ENCODE measurements at places on chromosomes 4 and X.

GRCh38 chr4:33162122-33162521 lies 2442.0 kb downstream of the PCDH7 start:
- no peak for DNase-seq

DNA sequence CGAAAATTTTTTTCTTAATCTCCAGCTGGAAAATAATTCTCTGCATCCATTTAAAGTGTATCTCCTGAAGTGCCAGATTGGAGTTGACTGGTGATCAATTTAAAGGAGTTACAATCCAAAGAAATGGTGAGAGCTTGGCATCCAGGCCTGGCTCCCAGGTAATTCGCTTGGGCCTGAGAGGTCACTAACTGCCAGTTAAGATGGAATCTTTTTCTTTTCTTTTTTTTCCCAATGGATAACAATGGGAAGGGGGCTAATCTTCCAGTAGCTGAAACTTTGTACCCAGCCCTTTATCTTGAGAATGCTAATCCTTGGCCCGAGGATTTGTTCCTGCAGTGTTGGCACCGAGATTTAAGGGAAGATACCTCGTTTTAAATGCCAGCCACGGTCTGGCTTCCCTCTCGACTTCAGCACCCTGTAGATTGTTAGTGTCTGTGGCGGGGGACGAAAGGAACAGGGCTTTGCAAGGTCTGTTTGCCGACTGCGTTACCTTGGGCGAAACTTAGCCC lies 13.3 kb upstream of the PITX2 start:
- no peak for DNase-seq

GRCh38 chr4:962231-963208 lies 10.8 kb downstream of the DGKQ start:
- DNase-seq, result no peak

DNA sequence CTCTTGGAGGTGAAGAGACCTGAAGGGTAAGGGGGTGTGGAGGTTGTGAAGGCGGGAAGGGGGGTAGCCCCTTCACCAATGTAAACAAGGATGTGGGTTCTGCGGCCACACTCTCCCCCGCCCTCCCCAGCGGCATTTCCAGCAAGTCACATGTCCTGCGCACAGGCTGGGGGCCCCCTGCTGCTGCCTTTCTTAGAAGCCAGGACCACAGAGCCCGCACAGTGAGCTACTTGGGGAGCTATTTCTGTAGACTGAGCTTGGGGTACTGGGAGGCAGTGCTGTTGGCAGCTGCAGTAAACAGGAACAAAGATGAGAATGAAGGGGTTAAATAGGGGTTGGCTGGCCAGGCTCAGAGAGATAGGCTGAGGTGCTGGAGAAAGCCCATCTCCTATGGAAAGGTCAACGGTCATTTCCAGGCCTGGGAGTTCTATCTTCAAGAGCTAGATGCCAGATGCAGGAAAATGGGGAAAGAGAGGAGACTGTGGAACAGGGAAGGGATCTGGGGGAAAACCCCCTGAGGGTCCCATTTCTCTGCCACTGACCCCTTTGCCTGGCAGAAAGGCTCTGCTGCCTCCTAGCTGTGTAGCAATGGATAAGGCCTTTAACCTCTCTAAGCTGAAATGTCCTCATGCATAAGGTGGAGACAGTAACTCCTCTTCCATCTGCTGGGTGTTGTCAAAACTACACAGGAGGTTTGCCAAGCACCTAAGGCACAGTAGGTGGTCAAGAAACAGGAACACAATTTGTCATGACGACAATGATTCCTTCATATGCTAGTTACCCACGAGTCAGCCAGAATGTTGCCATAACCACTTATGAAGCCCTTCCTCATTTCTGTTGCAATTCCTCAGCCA lies 18.5 kb upstream of the PIM2 start:
- peak; percentile 79 for DNase-seq

DNA sequence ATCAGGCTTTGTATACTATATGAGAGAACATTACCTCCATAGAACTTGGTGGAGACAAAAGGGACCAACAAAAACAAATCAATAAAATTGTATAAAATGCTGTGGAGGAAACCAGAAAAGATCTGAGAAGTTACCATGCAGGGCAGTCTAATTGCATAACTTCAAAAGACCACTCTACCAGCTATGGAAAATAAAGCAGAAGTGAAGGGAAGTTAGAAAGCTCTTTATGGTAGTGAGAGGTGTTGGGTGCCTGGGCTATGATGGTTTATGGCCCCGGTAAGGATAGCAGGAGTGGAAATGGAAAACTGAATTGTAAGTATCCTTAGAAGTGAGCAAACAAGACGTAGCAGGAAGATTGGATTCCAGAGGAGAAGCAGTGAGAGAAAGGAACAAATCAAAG lies 3.1 kb downstream of the TMEM184C start:
- no peak for DNase-seq

- no peak for DNase-seq
Observed at GRCh38 chr4:103400405-103400804, 202.3 kb upstream of the CENPE start.

- DNase-seq, result no peak
Observed at GRCh38 chrX:125505207-125505606, 185.5 kb downstream of the TEX13C start.

DNA sequence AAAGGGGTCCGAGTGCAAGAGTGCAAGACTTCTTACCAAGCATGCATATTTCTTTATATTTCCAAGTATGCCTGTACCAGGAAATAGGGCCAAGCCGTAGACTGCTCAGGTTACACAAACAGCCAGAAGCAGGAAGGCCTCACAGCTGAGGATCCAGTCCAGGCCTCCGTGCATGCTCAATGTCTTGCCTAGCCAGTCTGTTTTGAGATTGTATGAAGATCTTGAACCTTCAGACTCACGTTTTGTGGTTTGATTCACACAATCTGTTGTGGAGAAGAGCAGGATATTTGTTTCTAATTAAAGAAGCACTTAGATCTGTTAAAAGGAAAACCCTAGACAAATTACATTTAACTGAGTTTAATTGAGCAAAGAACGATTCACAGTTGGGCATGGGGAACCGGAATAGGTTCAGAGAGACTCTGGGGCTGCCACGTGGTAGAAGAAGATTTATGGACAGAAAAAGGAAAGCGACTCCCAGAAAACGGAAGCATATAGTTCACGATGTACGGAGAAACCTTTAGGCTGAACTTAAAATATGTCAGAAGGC lies 1.2 kb downstream of the MGST2 start:
- DNase-seq, result no peak

DNA sequence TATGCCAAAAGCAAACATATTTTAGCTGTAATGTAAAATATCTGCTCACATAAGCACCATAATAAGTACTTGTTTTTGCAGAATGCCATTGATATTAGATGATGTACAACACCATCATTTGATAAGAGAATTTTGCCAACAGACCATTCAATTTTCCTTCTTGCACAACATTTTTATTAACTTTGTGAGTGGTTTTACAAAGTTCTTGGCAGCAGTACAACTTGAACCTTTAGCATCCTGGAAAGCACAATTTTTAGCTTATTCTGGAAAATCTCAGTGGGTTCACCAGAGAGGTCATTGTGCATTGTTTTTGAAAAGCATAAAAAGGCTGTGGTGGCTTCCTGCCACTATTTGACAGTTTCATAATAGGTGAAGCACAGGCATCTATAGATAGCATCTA lies 26.4 kb upstream of the REPS2 start:
- no peak for DNase-seq

- DNase-seq, result no peak
Observed at GRCh38 chr4:186095406-186095805, 9.1 kb upstream of the FAM149A start.

DNA sequence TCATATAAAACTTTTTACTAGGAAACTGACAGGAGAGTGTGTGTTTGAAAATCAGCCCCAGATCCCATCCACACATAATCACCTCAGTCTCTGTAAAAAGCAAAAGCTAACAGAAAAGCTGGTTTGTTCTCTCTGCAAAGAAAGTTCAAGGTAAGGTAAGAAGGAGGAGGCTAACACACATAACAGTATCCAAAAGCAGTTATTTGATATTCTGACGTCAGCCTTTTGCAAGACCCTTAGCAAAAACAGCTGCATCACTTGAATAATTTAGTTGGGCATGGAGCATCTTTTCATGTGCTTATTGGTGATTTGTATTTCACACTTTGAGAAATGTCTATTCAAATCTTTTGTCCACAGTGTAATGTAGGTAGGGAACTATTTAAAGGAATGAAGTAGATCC lies 5.5 kb downstream of the TCEAL9 start:
- no peak for DNase-seq

- DNase-seq, result no peak
Observed at GRCh38 chr4:134028421-134028820, 173.2 kb downstream of the PABPC4L start.

DNA sequence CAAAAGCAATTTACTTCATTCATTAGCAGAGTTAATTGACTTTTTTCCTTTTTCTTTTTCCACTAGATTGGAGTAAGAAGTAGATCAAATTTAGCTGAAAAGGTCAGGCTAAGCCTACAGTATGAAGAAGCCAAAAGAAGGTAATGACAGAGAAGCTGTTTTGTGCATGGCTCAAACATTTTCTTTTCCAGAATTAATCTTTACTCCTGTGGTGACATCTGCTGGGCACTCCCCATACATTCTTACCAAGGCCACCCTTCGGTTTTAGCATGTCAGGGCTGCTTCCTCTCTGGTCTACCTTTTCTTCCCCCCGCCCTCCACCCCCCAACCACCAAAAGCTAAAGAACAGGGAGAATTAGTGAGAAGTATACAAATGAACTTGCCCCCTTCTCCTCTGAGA lies 70.2 kb downstream of the CLDN22 start:
- no peak for DNase-seq

- DNase-seq, result no peak
Observed at GRCh38 chrX:73563738-73564068, 706 bp downstream of the CHIC1 start.

DNA sequence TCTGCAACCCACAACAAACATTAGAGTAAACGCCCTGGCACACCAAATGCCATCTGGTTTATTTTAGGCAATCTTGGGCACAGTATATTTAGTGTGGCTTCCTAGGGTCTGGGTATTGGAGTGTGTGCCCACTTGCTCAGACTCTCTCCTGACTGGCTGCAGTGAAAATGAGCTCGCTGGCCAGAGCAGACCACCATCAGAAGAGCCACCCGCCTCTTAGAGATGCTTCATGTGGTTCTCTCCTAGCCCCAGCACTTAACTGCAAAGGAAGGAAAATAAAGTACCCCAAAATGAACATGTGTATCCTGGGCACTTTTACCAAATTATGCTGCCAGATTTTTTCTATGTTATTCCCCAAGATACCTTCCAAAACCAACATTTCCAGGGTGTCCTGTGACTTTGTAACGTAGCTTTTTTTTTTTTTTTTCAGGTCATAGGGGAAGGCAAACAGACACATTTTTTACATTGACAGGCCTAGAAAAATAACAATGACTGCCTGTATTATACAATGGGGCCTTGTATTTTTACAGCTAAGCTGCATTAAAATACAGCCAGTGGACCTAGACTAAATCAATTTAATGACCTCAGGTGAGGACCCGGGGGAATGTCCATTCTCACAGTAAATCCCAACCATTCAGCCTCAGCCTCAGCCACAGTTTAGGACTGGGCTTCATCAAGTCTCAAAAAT lies 193.7 kb downstream of the RASL11B start:
- no peak for DNase-seq

GRCh38 chrX:130071611-130072344 lies 38.5 kb downstream of the ELF4 start:
- no peak for DNase-seq

DNA sequence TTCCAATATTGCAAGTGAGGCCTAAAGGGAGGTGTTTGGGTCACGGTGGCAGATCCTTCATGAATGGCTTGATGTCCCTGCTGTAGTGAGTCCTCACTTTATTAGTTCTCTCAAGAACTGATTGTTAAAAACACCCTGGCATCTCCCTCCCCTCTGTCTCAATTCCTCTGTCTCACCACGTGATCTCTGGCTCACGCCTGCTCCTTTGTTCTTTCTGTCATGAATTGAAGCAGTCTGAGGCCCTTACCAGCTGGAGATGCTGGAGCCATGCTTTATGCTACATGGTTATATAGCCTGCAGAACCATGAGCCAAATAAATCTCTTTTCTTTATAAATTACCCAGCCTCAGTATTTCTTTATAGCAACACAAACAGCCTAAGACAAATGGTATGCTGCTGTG lies 980.7 kb upstream of the GRIA3 start:
- no peak for DNase-seq

DNA sequence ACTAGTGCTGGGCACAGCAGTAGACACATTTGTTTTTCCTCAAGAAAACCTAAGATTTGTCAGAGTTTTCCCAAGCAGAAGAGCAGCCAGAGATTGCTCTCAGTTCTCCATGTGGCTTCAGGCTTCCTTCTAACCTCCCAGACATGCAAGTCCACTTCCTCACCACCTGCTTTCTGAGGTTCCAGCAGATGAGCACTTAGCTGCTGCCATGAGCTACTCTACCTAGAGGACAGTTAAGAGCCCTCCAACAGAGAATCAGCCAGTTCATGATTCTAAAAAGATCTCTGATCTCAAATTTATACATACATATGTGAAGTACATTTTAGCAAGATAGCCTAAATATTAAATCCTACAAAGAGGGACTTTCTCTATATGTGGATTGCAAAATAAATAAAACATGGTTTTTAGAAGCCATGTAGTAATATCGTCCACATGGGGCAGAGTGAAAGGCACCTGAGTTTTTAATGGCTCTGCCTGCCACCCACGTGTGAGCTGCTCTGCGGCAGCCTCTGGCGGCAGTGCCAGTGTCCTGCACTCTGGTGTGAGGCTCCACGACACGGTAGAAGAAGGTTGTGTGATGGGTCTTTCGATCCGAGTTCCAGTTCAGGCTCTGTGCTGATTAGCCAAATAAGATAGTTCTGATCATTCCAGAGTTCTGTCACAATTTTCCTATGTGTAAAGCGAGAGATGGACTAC lies 10.3 kb downstream of the CYP4V2 start:
- DNase-seq, result peak; percentile 53

DNA sequence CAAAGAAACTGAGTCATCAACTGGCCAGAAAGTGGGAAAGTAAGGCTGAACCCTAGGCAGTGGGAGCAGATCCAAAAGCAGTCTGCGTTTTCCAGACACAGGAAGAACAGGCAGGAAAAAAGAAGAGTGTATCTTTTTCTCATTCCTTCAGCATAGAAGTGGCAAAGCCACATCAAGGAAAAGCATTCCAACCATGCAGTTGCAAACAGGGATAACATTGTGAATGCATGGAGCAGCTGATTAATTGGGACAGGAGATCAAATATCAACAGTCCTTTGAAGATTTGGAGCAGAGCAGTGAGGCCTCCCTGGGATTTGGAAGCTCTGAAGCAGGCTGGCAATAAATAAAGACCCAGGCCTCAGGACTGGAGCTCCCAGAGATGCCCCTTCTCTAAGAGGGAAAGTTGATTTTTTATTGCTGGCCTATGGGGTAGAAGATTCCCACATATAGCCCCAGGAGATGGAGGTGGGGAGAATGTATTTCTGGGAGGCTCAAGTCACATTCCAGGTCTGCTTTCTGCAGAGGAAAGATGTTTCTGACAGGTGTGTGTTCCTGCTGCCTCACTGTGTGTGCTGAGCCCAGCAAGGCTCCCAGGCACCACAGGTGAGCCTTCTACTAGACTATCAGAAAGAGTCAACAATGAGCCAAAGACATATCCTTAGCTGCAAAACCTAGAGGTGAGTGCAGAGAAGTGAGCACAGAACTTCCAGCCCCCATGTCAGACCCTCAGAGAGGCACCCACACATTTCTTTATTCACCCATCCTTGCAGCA lies 222.5 kb downstream of the RAB28 start:
- DNase-seq, result no peak

All from T-helper 17 cell (primary cell).